K562 (cell line): ENCODE measurements at places on chromosomes 5 and 9. TPM values are rescaled to one million over a fixed set of nuclear protein-coding genes. Genes with fewer than 3 reads are reported as not detected.

DNA sequence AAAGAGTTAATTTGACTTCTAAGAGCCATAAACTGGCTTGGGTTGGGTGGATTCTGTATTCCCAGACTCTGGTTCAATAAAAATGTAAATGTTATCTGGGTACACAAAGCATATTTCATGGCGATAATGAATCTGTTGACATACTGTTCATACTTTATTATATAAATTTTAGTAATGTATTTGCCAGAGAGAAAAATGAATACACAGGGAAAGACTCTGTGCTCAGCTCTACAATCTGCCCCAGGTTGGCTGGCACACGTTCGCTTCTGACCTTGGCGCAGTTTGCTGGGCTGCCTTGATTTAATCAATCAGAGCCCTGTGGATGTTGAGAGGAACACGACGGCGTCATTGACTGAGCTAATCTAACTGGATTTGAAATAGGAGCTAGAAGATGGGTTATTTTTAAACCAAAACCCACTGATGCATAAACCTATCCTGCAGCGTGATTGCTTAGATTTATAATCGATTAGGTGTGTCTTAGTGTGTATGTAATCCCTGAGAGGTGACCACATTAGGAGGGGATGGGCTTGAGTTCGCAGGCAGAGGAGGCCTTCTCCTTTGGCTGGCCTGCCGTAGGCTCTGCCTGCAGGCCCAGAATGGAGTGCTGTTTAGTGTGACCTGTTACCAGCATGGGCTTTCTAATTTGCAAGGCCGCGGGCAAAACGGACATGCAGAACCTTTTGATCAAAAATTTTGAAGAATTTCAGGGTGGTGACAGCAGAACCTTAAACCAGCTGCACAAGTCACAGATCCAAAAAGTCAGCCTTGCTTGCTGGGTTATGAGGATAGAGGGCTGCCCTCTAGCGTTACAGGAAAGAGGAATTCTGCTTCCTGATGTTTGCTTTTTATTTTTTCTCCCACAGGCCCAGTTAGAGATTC lies 3.9 kb upstream of the ADCY2 start:
- DNase-seq, result peak; percentile 22

DNA sequence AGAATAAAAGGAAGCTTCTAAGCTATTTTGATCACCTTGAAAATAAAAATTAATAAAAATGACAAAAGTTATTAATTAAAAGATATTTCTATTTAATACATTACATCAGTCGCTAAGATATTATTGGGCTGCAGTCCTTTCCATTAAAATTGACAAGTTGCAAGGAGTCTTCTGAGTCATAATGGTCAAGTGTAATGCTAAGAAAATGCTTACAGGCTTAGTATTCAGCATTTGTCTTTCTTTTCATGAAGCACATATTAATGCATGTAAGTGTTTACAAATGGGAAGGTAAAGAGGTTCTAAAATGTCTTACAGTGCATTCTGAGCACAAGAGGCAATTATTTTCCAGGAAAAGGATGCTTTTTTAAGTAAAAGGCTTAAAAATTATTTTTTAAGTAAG lies 17.3 kb downstream of the SPINK9 start:
- no peak for DNase-seq

DNA sequence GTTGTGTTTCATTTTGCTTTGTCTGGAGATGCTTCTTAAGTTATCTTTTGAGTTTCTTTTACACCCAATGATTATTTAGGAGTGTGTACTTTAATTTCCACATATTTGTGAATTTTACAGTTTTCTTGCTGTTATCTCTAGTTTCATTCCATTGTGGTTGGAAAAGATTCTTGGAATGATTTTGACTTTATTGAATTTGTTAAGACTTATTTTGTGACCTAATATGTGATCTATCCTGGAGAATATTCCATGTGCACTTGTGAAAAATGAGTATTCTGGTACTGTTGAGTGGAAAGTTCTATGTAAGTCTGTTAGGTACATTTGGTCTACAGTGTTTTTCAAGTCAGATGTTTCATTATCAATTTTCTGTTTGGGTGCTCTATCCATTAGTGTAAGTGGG lies 24.4 kb upstream of the GRAMD2B start:
- DNase-seq, result no peak

DNA sequence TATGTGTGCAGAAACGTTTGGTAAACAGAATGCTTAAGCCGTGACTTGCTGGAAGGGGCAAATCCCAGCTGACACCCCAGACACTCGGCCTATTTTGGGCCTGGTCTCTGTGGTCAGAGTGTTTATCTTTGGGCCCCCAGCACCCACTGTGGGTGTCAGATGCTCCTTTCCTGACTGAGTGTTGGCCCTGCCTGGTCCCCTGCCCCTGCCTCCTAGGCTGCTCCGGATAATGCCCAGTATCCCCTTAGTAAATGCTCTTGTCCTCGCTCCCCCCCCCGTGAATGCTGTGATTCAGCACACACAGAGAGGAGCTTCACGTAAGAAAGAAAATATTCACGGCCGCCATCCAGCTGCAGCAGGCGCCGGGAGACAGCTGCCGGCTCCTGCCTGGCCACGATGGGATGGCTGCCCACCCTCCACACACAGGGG lies 11.3 kb upstream of the ANGPTL2 start:
- no peak for DNase-seq

DNA sequence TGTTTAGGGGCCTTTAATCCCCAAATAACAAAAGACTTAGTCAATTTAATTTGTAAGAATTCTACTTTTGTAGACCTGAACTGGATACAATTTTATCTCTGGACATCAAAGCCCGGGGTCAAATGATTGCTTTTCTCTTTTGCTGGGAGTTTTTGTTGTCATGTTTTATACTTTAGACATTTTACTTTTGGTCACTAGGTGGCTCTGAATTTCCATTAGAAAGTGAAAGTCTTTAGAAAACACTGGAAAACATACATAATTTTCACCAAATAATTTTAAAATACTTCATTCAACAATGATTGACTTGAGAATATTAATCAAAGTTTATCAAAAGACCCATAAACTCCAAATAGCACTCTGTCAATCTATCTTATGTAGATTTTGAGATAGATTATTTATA lies 2.8 kb upstream of the PCA3 start:
- peak; percentile 11 for DNase-seq

Gene LMNB1
- 152 and 190 TPM in 2 replicates for total RNA-seq

Gene SHOC1
- total RNA-seq, result not detected in 2 replicates

Gene KCNV2
- total RNA-seq, result not detected in 2 replicates

Gene FBP1
- total RNA-seq, result 0.24 and 0.58 TPM in 2 replicates

Gene PLK2
- total RNA-seq, result 0.54 and 0.58 TPM in 2 replicates
